NCI-H526 (cell line): ENCODE measurements at places on chromosomes 1 and 21.

DNA sequence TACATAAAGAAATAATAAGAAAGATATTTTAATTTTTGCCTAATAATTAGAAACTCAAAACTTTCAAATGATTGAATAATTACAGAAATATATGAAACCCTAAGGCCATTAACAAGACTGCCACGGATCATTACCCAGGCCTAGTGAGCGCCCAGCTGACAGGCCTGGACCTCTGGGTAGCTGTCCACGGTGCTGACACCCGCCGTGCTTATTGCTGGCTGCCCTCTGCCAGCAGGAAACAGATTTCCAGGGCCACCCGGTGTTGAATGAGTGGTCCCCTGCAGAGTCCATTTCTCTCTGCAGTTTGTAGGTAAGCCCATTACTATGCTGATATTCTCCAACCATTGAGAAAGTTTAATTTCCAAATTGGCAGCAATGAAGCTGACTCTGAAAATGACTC lies 254.4 kb upstream of the GJB5 start:
- DNase-seq: no peak

GRCh38 chr1:185044387-185044786 lies 971 bp upstream of the RNF2 start:
- DNase-seq: peak; percentile 39

GRCh38 chr1:30024411-30025195 lies 698.8 kb downstream of the MATN1 start:
- DNase-seq: no peak

- DNase-seq: no peak
Measured at GRCh38 chr1:36479505-36480051, 3.1 kb downstream of the CSF3R start.

DNA sequence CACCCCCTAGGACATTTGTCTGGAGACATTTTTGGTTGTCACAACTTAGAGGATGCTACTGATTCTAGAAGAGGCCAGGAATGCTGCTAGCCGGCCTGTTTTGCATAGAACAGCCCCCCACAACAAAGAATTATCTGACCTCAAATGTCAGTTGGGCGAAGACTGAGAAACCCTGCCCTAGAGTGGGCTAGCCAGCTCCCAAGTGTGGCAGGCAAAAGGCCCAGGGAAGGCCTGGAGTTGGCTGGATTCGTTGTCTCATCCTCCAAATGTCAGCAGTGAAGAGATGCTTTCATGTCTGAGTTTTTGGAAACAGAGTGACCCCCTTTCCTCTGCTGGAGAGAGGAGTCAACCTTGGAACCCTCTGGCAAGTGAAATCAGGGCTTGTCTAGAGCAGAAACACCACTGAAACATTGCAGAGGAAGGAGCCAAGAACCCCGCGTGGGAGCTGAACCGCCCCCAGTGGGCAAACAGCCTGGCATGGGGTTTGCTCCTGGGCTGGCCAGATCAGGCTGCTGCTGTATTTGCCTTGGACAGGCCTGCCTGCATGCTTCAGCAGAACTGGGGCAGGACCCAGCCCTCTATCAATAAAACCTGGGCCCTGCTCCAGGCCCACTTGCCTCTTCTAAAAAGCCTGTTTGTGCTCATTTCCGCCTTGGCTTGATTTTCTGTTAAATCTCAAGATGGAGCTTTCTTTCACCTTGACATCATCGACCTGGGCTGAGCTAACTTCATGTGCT lies 32.9 kb downstream of the RASSF5 start:
- DNase-seq: no peak

DNA sequence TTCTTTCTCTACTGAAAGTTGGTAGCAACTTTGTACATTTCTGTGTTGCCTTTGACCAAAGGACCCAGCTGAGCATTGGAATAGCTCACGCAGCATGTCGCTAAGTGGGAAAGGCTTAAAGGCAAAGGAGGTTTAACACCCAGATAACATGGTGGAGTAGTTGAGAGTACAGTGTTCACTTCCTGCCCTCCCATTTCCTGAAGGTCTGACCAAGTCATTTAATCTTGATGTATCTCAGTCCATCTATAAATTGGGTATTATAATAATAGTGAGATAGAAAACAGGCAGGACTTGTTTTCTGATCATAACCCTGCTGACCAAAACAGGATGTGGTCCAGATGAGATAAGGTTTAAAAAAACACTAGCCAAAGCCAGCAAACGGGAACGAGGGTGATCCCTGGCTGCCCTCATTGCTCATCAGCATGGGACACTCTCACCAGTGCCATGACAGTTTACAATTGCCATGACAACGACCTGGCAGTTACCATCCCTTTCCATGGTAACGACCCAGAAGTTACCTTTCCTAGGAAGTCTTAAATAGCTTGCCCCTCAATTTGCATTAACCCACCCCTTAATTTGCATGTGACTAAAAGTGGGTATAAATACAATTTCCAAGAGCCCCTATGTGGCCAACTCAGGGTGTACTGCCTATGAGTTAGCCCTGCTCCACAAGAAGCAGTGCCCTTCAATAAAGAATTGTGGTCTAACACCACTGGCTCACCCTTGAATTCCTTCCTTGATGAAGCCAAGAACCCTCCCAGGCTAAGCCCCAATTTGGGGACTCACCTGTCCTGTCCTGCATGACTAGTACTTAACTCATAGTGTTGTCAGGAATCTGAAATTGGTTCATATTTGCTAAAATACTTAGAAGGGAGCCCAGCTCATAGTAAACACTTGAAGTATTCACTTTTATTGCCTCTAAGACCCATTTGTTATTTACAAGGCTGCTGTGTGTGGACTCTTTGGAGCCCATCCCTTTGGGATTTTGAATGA lies 28.4 kb upstream of the FHAD1 start:
- DNase-seq: peak; percentile 34

- peak; percentile 88 for DNase-seq
Measured at GRCh38 chr1:93878889-93879586, at the start of gene DNTTIP2. TSS of gene DNTTIP2 (minus strand) at chr1:93879206. CDS start at chr1:93879148, 58 bp downstream.

DNA sequence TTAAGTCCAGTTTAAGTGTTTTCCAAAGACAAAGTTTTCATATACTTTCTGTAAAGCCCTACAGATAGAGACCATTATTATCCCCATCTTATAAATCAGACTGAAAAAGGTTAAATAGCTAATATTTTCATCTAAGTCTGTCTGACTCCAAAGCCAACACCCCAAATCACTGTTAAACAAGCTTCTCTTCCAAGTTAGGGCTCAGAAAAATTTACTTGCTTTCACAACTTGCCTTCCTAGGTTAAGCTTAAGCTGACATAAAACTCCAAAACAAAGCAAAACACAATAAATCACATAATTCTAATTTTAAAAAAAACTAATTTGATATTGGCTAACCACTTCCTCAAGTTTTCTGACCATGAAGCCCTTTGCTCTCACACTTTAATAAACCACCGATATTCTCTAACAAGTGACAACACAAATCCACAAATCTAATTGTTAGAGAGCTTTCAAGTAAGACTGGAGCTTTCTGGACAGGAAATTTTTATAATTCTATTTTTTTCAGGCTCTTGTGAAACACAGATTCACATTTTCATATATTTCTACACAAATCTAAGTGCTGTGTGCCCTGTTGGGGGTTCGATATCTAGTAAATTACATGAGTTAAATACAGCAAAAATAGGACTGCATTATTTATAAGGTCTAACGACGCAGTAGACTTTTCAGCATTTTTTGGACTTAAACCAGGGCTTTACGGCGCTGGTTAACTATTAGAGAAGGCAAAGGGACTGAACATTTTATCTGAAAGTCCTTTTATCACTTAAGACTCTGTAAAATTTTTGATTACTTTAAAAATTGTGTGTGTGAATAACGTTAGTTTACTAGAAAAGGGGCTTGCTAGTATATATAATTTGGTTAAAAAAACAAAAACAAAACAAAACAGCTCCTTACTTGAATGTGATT lies 2.1 kb downstream of the GNG12 start:
- no peak for DNase-seq

DNA sequence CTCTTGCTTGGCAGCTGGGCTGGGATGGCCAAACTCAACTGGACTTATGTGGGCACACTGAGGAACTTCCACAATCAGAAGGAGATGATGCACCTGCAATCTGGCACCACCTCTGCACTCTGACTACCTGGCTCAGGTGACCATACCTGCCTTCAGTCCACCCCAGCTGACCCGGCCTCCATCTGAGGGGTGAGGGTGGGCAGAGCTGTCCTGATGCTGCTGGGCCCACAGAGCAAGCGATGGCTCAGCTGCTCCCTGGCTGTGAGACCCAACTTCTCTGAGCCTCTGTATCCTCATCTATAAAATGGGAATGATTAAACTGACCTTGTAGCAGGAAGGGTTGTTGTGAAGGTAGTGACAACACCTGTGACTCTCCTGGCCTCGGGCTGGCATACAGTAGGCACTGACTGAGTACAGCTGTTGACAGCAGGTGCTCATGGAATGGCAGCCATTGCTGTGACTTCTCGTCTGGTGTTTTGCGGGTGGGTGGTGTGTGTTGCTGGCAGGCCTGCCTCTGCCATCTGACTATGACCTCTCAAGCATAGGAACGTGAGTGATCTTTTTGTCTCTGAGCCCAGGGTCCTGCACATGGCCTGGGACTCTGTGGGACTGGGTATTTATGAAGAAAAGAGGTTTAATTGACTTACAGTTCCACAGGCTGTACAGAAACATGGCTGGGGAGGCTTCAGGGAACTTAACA lies 438.5 kb downstream of the PTPRU start:
- no peak for DNase-seq

- no peak for DNase-seq
Measured at GRCh38 chr1:100328133-100328532, 24.2 kb upstream of the CDC14A start.

DNA sequence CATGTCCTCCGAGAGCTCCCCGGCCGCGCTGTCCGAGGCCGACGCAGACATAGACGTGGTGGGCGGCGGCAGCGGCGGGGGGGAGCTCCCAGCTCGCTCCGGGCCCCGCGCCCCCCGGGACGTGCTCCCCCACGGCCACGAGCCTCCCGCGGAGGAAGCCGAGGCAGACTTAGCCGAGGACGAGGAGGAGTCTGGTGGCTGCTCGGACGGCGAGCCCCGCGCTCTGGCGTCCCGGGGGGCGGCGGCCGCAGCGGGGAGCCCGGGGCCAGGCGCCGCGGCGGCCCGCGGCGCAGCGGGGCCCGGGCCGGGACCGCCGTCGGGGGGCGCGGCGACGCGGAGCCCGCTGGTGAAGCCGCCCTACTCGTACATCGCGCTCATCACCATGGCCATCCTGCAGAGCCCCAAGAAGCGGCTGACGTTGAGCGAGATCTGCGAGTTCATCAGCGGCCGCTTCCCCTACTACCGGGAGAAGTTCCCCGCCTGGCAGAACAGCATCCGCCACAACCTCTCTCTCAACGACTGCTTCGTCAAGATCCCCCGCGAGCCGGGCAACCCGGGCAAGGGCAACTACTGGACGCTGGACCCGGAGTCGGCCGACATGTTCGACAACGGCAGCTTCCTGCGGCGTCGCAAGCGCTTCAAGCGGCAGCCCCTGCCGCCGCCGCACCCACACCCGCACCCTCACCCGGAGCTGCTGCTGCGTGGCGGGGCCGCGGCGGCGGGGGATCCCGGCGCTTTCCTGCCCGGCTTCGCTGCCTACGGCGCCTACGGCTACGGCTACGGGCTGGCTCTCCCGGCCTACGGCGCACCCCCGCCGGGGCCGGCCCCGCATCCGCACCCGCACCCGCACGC lies 547 bp downstream of the FOXD2 start:
- no peak for DNase-seq

DNA sequence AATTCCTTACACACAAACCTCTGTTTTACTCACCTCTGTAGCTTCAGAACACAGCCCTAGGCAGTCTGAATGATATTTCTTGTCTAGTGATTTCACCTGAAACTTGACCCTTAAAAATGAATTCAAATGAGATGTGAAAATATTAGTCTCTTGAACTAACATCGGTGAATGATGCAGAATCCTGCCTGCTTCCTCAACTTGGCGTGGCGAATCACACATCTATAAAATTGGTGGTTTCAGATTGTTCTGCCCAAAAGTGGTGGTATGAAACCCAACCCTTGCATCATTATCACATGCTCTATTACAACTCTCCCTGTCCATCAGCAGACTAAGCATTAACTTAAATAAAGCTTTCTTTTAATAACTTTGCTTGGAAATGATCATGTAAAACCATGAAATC lies 26.9 kb upstream of the C1orf21 start:
- DNase-seq: no peak

GRCh38 chr1:202564958-202565495 lies 145.2 kb downstream of the SYT2 start:
- DNase-seq: no peak

- DNase-seq: no peak
Measured at GRCh38 chr1:94490556-94490955, 51.0 kb downstream of the F3 start.

DNA sequence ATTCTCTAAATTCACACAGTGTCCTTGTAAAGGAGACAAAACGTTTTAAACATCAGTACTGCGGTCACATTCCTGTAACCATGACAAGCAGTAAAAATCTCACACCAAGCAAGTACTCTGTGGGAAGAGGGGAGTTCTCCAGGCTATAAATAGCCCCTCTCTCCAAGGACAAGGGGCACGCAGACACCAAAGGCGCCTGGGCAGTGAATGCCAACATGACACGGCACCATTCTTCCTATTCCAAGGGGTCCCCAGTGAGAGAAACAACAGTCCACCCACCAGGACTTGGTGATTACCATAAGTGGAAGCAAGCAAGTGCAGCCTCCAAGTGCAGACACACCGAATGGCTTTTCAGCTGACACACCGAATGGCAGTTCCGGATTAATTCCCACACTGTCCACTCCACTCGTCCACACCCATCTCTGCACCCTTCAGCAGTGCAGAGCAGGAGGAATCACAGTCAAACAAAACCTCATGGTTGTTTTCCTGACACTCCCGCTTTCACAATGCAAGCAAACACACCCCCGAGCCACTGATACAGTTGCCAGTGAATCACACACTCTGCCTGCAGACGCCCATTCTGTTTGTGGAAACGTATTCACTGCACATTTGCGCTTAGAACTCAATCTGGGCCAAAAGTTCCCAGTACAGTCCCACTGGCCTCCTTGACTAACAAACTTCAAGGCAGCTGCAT lies 1.8 kb downstream of the PTTG1IP start:
- DNase-seq: no peak

DNA sequence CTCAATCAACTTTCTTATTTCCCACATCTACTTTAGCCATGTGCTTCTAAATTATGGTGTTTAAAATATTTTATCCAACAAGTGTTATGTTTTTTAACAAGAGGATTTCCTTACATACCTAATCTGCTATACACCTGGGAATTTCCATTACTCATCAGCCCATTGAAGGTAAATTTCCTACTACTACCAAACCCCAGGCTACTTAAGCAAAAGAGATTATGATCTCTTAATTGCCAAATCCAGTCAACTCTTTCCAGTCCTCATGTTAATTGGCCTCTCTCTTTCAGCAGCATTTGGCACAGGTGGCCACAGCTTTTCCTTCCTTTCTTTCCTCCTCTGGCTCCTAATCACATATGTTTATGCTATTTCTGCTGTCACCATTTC lies 5.1 kb upstream of the C1orf162 start:
- DNase-seq: no peak

GRCh38 chr21:45618846-45619485 lies 24.6 kb upstream of the PCBP3 start:
- DNase-seq: no peak

DNA sequence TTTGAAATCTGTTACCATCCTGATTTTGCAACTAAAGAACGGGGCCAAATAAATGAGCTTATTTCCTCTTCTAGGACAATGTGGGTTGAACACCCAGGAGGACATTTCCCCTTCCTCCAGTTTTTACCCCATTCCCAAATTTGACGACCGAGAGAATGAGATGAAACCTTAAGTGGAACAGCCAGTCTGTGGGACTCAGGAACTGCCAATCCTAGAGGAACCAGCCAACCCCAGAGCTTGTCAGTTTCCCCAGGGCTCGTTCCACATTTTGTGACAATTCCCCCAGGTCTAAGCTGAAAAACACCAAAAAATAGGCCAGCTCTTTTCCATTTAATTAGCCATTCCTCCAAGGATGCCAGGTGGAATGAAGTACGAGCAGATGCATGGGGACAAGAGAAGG lies 21.3 kb upstream of the MAPKAPK2 start:
- DNase-seq: no peak
